Fibroblast of the conjunctiva (primary cell): ENCODE measurements at places on chromosomes 11 and 22.

DNA sequence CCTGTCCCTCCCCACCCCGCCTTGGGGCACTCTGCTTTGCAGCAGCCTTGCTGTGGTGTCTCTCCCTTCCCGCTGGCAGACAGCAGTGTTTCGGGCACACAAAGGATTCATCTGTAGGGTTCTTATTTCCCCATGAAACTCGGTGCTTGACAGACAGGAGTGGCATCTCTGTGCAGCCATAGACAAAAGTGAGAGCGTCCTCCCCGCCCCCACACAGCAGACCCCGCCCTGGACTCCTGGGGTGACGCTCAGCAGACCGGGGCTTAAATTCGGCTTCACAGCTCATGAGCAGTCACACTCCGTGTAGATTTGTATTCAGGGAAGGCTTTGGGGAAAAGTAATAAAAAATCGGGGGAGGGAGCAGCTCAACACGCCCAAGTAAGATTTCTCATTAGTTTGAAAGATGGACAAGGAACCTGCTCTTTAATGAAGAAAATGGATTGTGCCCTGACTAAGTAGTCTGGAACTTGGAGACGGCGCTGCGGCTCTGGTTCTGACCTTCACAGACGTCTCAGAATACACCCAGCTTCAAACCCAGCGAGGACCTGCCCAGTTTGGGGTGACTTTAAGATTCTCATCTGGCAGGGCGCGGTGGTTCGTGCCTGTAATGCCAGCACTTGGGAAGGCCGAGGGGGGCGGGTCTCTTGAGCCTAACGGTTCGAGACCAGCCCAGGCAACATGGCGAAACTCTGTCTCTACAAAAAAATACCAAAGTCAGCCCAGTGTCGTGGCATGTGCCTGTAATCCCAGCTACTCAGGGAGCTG lies 136.0 kb downstream of the CACNA1I start:
- no peak for DNase-seq

GRCh38 chr11:131746201-131746600 lies 375.8 kb downstream of the NTM start:
- DNase-seq, result no peak

- peak; percentile 21 for DNase-seq
Observed at GRCh38 chr11:74282914-74283371, 28.5 kb downstream of the P4HA3 start.

DNA sequence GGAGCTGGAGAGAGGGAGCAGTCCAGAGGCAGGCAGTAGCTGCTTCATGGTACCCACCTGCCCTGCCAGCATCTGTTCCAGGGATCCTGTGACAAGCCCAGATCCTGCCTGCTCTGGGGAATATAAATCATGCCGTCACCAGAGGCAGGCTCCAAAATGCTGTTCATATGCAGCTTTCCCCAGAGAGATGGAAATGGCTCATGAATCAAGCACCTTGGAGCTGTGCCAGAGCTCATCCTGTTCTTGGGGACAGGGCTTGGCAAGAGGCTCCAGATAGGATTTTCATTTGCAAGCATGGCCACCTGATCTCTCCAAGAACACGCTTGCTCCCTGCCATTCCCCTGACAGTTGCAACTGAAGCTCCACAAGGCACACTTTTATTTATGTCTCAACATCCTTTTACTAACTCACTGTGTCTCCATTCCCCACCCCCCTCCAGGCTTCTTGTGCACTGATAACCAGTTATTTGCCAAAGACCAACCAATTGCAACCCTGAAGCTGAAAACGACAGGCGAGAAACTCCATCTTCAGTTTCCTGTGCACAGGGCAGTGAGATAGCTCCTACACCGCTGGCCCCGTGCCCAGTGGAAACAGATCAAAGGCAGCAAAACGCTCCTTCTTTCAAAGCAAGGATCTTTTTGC lies 115.8 kb upstream of the PITPNB start:
- DNase-seq, result peak; percentile 20

GRCh38 chr11:11432621-11433319 lies 79.7 kb upstream of the CSNK2A3 start:
- no peak for DNase-seq

DNA sequence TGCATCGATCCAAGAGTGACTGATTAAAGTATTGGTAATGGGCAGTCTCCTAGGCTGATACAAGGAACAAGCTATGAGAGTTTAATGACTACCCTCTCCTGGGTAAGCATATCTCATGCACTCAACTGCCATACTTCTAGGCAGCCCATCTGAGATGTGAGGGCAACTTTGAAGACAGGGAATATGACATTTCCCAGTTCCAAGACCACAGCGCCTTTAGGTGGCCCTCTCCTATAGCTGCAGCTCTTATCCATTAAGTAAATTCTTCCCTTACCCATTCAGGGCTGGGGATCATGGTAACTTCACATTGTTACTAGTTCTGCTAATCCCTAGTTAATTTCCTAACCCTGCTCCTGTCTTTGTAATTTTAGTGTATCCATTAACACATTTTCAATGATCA lies 157.3 kb upstream of the CTSC start:
- DNase-seq, result no peak

- no peak for DNase-seq
Observed at GRCh38 chr22:43310311-43310710, 32.9 kb downstream of the SCUBE1 start.

DNA sequence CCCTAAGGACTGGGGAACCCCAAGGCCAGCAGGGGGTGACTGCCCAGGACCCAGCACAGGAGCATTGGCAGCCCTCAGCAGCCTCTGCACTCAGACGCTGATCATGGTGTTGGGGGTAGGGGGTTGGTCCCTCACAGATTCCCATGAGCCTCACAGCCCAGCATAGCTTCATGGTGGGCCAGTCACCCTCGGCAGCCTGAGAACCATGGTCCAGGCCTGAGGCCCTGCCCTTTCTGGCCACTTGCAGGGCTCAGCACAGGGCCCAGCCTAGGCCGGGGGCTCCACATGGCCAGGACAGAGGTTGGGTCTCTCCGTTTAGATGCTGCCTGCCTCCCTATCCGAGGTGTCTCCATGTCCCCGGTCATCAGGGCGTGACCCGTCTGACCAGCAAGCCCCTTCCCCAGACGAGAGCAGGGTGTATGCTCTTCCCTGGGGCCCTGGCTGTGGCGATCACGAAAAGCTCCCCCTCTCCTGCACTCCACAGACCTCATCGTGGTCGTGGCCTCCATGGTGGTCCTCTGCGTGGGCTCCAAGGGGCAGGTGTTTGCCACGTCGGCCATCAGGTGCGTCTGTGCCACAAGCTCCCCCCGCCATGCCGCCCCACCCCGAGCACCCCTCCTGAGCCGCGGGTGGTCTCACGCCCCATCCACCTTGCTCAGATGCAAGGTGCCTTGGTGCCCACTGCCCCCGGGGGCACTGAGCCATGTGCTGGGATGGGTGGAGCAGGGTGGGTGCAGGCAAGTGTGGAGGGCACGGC lies 126.2 kb downstream of the KCNQ1 start:
- no peak for DNase-seq

GRCh38 chr11:77038029-77038824 lies 4.0 kb downstream of the B3GNT6 start:
- no peak for DNase-seq

DNA sequence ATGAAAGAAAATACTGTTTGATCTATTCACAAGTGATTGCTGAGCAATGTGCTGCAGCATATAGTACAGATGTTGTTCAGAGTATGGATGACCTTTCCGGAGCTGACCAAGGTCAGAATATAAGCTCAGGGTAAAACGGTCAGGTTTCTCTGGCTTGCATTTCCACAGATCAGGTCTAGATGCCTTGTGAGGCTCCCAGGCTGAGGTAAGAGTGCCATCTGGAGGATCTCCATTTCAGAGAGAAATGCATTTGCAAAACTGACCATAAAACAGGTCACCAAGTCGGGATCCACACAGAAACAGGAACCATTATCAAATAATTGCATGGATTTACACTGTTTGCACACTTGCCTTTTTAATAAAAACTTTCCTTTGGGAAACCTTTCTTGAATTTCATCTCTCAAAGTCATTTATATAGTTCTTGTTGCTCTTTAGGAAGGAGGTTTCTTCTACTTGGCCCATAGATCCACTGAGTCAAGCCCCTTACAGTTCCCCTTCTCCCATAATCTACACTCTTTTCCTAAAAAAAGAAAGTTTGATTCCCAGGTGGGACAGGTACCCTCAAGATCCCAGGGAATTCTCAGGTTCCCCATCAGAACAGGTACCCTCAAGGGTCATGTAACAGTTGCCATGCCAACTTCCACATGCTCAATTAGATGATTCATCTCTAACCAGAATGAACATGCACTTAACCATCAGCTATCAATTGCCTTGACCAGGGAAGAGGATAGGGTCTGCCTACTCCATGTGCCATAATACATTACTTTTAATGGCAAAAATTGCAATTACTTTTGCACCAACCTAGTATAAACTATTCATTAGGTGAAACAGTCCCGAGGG lies 25.0 kb upstream of the TMPRSS5 start:
- peak; percentile 36 for DNase-seq

DNA sequence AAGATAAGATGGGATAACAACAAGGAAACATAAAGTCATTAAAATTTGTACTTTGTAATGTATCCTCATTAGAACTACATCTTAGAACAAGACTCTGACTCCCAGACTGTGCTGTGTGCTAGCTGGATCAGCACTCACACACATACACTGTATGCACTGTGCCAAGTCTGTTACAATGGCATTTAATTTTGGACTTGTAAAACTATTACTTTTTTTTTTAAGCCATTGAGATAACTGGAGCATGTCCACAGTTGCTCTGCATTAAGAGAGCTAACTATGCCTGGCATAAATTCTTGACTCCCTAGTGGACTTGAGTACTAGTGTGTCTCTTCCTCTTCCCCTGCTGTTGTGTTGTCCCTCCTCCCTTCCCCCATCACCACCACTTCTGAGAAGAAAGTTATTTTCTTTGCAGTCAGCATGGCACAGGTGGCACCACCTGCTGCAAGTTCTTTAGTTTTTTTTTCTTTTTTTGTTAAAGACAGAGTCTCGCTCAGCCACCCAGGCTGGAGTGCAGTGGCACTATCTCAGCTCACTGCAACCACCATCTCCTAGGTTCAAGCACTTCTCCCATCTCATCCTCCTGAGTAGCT lies 268.6 kb downstream of the TMEM135 start:
- no peak for DNase-seq

- DNase-seq, result no peak
Observed at GRCh38 chr22:25750569-25751173, 8.7 kb downstream of the MYO18B start.

GRCh38 chr11:39345834-39346442 lies 2113.5 kb downstream of the LRRC4C start:
- no peak for DNase-seq

- DNase-seq, result no peak
Observed at GRCh38 chr22:49216579-49216978, 611.1 kb downstream of the BRD1 start.

GRCh38 chr11:9687711-9688477 lies 24.0 kb downstream of the SWAP70 start:
- DNase-seq, result no peak

DNA sequence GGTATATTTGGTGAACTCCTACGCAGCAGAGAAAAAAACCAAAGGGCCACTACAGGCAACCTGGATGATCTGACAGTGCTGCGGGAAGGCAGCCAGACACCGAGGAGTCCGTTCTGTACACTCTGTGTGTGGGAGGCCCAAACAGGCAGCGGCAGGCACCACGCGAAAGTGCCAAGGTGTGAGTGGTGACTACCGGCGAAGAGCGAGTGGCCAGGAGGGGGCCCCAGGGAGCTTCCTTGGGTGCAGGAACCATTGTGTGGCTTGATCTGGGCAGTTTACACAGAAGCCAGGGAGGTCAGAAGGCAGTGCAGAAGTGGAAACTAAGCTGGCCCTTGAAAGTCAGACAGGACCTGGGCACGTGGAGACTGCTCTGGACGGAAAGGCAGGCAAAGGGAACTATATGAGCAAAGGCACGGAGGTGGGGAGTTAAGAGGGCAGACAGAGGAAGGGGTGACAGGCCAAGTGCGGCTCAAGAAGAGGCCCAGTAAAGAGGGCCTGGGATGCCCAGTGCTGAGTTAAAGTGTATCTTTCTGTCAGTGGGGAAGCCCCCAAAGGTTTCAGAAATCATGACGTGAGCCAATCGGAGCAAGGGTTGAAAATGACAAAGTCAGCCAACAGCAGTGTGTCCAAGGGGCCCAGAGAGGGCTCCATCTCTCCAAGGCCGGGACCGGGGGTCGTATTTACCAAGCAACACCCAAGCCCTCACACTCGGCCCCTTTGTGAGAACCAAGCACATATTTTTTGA lies 10.6 kb downstream of the TMEM184B start:
- DNase-seq, result no peak

DNA sequence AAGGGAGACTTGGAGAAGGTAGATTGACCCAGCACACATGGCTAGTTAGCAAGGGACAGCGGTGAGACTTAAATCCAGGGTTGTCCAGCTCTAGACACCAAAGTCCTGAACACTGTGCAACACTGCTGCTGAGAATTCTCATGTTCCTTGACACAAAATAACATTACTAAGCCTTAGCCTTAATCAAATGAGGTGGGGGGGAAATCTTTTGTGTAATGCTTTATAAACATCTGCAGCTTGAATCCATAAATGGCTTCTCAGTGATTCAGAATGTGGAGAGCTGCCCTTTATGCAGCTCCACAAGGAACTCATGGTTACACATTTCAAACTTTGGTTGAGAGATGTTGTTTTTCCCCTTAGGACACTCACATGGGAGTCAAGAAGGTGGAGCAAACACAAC lies 80.0 kb downstream of the CD44 start:
- no peak for DNase-seq

DNA sequence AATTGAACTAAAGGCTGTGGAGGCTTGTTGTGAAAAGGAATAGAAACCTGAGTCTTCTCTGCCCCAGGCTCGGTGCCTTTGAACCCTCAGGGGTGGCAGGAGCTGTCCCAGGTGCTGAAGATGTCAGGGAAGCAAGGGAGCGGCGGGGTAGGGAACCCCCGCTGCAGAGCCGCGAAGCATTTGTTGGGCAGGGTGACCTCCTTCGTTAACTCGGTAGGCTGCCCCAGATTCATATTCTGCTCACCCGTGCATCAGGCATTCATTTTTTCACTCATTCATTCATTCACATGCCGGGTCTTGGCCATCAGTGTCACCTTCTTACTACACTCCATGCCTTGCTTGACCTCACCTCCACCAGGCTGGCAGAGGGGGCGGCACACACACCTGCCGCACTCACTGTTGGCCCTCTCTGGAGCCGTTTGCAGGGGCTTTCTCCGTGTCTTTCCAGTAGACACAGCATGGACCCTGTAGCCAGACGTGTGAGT lies 618.9 kb downstream of the BRD1 start:
- DNase-seq, result no peak

GRCh38 chr11:129457321-129457720 lies 81.7 kb downstream of the BARX2 start:
- no peak for DNase-seq

GRCh38 chr22:47352920-47353700 lies 590.7 kb downstream of the TBC1D22A start:
- DNase-seq, result no peak

- DNase-seq, result no peak
Observed at GRCh38 chr11:97351939-97352338, 962.1 kb downstream of the JRKL start.

GRCh38 chr11:63639199-63639832 lies 25.1 kb upstream of the PLAAT3 start:
- peak; percentile 21 for DNase-seq
